Coronary artery (tissue), 2 donors: ENCODE measurements at places on chromosomes 4 and X.
A peak's percentile ranks its signal among the peaks of the same experiment; 100 is the strongest.

GRCh38 chr4:3413217-3413671, 28.5 kb upstream of the HGFAC start:
- no peak for DNase-seq

GRCh38 chrX:64190136-64190740, 15.3 kb downstream of the AMER1 start:
- DNase-seq: peak; percentile 61

DNA sequence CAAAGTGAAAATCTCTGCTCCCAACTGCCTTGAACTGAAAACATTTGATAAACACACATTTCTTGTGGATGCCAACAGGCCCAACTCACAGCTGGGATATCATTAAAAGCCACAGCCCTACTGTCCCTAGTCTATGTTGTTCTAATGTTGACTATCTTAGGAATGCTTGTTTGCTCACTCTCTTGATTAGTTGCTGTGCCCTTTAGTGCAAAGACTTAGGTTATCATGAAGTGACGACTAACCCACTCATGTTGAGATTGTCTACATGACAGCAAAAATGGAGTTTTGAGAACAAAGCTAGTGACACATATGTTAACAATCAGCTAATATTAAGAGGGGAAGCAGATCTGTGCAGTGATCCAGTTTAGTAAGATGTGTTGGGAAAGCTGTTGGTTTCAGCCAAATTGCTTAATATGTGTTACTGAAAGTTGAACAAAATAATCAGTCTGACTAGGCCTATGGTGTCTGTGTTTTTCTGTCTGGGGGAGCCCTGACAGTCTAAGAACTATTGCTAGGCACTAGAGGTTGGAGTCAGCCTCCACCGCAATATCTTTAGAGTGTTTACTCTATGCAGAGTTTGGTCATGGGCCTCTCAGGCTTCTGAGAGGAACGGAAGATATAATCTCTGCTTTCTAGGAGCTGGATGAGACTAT, 125.5 kb downstream of the ATG4A start:
- DNase-seq: no peak

- DNase-seq: no peak
Measured at GRCh38 chrX:107480272-107480671, 30.8 kb downstream of the FRMPD3 start.
